ENCODE measurements at places on chromosomes 16 and 17. TPM values are rescaled to one million over a fixed set of nuclear protein-coding genes. Genes with fewer than 3 reads are reported as not detected.

DNA sequence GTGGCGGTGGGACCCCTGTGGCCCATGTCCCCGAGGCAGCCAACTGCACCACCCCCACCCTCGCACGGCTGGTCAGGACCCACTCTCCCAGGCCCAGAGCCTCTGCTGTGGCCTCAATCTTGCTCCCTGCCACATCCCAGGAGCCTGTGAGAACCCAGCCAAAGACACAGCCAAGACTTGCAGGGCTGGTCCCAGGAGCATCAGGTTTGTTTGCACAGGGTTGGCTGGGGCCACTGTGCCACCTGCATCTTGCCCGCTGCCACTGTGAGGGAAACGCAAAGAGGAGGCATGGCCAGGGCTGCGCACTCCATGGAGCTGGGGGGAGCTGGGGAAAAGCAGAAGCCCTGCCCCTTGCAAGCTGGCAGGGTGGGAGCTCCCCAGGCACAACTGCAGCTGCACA is 92.5 kb downstream of the SSH2 start:
- no peak overlapping the region for H3K27ac ChIP-seq
- H3K36me3 ChIP-seq, result no peaks in the 10 kb centered on the region
- no peak for DNase-seq
- H3K4me1 ChIP-seq, result peaks cover 4% of the 10 kb centered on the region
- no peak overlapping the region for H3K4me3 ChIP-seq

GRCh38 chr17:78748048-78748729 is 33.9 kb downstream of the CYTH1 start:
- peaks cover 97% of the 10 kb centered on the region for H3K4me1 ChIP-seq
- DNase-seq, result no peak
- peak overlapping the region; percentile 94 for H3K27ac ChIP-seq
- peak overlapping the region; percentile 82 for H3K4me3 ChIP-seq
- H3K27me3 ChIP-seq, result no peaks in the 10 kb centered on the region
- H3K36me3 ChIP-seq, result no peaks in the 10 kb centered on the region

KRTAP3-2 gene
- polyA plus RNA-seq, result not detected

NUPR1 gene
- not detected for polyA plus RNA-seq

Data from naive B cell (primary cell).